HT1080 (cell line): ENCODE measurements at places on chromosomes 13 and 19. TPM values are rescaled to one million over a fixed set of nuclear protein-coding genes. Genes with fewer than 3 reads are reported as not detected.

The SKA3 gene
- 34.5 and 46.0 TPM in 2 replicates for total RNA-seq

The SPPL2B gene
- 13.4 and 16.2 TPM in 2 replicates for total RNA-seq

The TMEM38A gene
- 0.26 and 0.94 TPM in 2 replicates for total RNA-seq

The ZNF285 gene
- total RNA-seq = 1.0 and 2.4 TPM in 2 replicates

- DNase-seq = no peak
These were observed 867.0 kb downstream of the GPC5 start for GRCh38 chr13:92265408-92265807.

DNA sequence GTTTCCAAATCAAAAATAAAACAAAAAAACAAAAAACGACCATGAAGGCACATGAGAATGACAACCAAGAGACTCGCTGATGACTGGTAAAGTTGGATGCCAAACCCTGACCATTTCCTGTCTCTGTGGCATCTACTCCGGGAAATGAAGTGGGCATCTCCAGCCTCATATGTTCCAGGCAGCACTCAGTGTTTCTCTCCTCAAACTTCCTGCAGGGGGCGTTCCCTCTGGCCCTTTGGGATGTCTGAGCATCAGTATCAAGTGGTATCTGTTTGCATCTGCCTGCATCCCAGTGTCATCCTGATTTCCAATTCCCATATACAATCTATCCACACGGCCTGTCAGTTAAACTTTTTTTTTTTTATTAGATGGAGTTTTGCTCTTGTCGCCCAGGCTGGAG is 9.8 kb upstream of the SIGLEC12 start:
- peak; percentile 39 for DNase-seq

DNA sequence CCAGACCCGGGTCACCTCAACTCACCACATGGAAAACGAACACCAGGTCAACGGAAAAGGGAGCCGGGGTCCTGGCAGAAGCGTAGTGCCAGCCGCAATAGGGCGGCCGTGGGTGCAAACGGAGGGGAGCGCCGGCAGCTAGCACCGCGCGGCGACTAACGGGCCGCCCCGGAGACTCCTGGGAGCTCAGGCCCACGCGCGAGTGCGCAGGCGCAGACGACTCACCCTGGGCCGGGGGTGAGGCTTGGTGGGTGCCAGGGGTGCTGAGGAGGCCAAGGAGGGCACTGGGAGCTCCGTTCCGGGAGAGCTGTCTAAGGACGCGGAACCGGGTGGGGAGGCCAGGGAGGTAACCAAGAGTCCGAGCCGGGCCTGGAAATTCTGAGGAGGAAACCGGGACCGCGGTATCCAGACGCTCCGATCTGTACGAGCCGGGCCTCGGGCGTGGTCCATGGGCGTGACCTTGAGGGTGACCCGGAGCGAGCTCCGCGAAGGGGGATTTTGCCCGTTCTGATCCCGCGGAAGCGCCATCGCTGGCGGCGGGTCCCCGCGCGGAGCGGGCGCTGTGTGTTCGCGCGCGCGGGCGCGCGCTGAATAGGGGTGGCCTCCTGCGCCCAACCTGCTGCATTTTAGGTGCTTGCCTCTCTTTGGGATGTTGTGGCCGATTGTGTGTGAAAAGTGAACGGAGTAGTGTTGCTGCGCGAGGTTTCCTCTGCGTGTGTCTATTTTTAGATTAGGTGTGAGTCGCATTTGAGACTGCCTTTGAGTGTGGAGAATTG is at the start of gene ZNF382:
Gene ZNF382, plus strand, starts transcription at position 213 of the 776 bp plus-strand sequence. CDS start 4,602 bp downstream, outside the sequence.
- no peak for DNase-seq

DNA sequence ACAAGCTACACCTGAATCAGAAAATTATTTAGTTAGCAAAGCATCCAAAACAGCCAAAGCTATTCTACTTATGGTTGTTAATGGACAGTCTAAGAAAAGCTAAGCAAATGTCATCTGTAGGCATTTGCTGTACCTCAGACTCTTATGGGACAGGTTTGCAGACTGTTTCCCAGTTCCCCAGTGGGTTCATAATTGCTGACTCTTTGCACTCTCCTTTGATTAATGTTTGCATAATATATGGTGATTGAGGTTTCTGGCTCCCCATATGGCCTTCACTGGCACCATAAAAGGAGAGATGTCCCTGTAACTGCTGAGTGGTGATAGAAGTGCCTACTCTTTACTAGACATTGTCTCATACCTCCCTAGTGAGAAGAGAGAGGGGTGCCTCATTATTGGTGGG is 142.1 kb downstream of the GPC6 start:
- no peak for DNase-seq

DNA sequence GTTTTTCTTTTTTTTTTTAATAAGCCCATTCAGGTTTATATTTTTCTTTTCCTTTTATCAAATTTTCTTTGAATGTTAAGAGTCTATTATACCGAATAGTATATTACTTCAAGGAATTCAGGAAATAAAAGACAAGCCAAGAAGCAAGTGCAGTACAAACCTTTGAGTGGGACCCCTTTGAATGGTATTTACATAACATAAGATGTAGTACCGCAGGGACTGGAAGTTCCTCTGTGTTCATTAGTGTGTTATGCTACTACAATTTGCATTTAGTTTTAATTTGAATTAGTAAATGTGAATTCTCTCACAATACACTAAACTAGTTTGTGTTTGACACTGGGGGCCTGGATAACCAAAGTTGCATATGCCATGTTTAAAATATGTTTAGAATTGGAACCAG is 339.5 kb downstream of the DCT start:
- no peak for DNase-seq

DNA sequence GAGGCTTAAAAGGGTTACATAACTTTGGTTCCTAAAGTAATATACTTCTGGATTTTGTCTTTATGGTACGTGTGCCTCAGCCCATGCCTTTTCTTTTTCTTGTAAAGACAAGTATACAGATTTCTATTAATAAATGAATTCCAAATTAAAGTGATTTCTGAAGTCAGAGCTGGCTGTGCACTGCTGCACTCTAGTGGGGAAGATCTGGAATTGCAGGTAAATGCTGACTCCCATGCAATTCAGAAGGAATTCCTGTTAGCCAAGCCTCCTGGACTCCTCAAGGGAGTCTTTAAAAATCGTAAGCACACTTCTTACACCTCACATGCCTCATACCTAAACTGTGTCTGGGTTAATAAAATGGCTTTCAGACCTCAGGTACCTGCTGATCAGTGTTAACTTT is 118.4 kb upstream of the SLC7A1 start:
- peak; percentile 26 for DNase-seq

- no peak for DNase-seq
These were observed 1.2 kb downstream of the LYPD3 start for GRCh38 chr19:43464134-43464775.

GRCh38 chr13:26604784-26605545 is 47.5 kb downstream of the WASF3 start:
- DNase-seq = no peak

- no peak for DNase-seq
These were observed 24.8 kb downstream of the SHANK1 start for GRCh38 chr19:50694815-50695145.

DNA sequence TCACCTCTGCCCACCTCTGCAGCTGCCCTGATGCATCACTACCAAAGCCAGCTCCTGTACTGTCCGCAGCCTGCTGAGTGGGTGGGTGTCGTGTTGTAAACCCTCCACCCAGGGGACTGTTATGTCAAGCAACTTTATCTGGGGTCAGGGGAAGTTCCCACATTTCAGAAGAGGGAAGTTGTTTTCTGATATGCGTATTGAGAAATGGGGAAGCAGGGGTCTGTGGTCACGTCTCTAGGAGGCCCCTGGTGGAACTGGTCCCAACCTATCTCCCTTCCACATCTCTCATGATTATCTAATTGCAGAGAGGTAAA is 31.2 kb downstream of the CLEC17A start:
- no peak for DNase-seq

DNA sequence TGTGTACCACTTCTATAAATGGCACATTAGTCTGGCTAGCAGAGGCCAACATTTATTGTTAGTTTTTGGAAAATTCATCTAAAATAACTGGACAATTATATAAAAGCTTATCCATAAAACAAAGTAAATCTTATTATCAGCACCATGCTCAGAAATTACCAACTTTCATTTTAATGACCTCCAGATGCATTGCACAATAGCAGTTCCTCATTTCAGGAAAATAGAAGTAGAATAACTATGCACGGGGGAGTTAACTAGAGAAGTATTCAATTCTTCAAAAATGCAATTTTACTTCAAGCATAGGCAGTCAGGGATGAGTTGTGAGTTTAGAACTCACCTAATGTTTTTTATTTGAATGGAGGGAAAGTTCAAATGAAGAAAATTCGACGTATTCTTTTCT is 1023.5 kb downstream of the PCDH17 start:
- no peak for DNase-seq

DNA sequence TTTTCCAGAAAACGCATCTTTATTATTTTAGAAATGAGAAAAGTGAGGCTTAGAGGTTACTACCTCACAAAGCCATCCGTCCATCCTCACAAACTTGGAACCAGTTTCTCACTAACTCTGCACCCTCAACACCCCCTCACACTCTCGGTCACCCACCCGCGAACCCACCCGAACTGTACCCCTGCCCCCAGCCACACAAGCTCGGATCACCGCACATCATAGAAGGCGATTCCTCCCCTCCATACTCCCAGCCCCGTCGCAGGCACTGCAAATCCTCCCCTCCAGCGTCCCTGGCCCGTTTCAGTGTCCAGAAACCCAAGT is 238 bp downstream of the ZNF260 start:
- DNase-seq = no peak

DNA sequence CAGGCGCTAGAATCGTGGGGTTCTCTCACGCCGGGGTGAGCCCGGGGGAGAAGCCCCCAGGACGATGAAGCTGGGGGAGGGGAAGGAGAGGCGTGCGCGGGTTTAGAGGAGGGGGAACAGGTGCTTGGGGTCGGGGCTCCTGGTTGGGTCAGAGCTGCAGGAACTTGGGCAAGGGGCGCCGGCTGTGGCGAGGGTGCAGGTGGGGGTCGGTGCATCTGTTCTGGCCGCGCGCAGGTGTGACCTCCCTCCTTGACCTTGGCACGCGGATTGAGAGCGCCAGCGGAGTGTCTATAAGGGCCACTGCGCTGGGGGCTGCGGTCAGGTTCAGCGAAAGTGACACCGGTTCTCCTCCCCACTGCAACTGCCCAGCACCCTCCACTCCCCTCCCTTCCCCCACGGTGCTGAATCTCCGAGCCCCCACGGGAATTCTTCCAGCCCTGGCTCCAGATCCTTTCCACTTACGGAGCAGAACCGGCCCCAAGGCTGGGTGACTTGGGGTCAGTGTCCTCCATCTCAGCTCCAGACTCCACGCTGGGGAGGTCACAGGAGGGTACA is 618 bp downstream of the TMEM38A start:
- DNase-seq = no peak

DNA sequence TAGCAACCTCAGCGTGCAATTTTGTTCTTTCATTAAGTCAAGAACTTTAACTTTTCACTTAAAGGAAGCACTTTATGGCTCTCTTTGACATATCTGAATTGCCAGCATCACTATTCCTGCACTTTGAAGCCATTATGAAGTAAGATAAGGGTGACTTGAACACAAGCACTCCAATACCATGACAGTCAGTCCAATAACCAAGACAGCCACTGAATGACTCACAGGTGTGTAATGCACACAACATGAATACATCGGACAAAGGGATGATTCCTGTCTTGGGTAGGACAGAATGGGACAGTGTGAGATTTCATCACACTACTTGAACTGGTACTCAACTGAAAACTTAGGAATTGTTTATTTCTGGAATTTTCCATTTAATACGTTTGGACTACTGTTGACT is 233.7 kb upstream of the IPO5 start:
- DNase-seq = peak; percentile 39

DNA sequence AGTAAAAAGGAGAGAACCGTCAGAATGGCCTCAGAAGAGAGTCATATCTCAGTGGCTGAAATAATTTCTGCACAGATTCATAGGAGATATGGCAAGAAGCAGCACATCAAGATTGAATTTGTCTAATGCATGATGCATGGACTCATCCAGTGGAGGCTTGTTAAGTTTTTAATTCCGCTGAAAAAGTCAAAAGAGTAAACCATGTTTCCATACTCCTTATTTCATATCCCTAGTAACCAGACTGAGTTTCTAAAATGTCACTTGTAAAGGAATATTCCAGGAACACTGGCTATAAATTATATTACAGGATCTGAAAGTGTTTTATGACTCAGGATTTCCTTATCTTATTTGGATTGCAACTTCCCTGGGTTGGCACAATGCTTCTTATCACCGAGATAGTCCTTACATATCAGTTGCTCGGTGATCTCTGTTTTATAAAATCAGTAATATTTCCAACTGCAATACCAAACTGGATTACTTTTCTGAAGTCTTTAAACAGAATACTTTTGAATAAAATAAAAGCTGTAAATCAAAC is 180.2 kb upstream of the TSC22D1 start:
- DNase-seq = no peak

DNA sequence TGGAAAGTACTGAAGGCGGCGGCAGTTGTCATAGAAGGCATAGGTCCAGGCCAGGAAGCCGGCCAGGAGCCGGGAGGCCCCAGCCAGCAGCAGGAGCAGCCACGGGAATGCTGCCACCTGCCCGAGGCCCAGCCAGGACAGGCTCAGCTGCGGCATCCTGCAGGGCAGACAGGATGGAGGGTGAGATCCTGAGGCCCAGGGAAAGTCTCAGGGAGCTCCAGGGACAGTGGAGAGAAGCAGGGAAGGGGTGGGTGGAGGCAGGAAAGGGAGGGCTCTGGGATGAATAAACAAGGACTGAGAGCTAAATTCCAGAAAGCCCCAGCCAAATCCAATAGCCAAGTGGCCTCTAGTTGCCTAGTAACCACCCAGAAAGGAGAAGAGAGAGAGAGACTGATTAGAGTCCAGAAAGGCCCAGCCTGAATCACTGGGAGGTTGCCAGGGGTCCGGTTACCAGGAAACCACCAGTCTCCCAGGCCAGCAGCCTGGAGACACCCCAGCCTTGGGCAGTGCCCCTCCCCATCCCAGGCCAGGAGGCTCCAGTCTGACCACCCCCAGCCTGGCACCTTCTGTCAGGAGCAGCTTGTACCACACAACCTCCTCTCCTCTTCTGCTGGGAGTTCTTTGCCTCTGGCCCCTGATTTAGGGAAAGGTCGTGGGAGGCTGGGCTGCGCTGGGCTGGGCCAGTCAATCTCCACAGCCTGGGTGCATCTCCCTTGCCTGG is 7.5 kb upstream of the OR10H5 start:
- peak; percentile 55 for DNase-seq

- DNase-seq = peak; percentile 56
These were observed 128.1 kb downstream of the EFNB2 start for GRCh38 chr13:106407338-106407737.
